ENCODE measurements at places on chromosomes 7 and 10. TPM values are rescaled to one million over a fixed set of nuclear protein-coding genes. Genes with fewer than 3 reads are reported as not detected.

DNA sequence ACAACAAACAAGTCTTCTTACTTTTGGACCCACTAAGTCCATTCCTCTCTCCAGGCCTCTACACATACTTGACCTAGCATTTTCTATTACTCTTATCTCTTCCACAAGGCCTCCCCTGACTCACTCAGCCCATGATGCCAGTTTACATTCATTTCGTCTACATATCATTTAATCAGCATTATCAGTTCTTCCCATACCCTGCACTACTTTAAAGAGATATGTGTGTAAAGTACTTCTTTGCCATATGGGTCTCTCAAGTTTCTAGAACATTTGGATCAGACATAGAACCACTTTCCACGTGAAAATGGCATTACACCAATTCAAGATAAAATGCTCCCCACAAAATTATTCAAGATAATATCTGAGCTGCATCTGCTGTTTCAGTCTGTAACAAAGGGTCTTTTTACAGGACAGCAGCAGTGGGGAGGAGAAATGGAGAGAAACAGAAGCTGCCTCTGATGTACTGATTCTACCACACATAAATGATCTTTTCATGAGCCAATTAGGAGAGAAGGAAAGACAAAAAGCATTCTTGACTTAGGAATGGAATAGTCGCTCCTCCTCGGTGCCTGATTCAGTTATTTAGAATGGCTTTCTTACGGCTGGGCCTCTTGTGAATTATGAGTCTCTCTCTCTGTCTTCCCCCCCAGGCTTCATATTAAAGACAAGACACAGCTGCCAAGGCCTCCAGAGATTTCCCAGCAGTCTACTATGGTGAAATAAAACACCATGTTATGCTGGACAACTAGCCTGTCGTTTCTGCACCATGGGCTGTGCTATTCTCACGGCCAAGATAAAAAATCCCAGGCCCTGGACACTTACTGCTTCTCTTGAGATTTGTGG is 46.9 kb upstream of the SEPTIN7 start:
- no peaks in the 10 kb centered on the region for H3K27me3 ChIP-seq
- H3K36me3 ChIP-seq = peaks cover 2% of the 10 kb centered on the region
- peaks cover 8% of the 10 kb centered on the region for H3K4me1 ChIP-seq
- no peak for DNase-seq
- no peak overlapping the region for H3K27ac ChIP-seq

GRCh38 chr10:109173937-109174336 is 749.4 kb downstream of the XPNPEP1 start:
- no peak overlapping the region for H3K27ac ChIP-seq
- no peaks in the 10 kb centered on the region for H3K27me3 ChIP-seq
- no peaks in the 10 kb centered on the region for H3K4me1 ChIP-seq
- no peaks in the 10 kb centered on the region for H3K36me3 ChIP-seq
- H3K4me3 ChIP-seq = no peak overlapping the region

- H3K27me3 ChIP-seq = peaks cover 7% of the 10 kb centered on the region
- no peak overlapping the region for H3K27ac ChIP-seq
- no peak for DNase-seq
- H3K36me3 ChIP-seq = no peaks in the 10 kb centered on the region
- H3K4me1 ChIP-seq = peaks cover 2% of the 10 kb centered on the region
Observed at GRCh38 chr10:113739031-113739430, 12.5 kb upstream of the PLEKHS1 start.

Gene AKR1C4
- not detected for total RNA-seq

Gene PODXL
- 1.1 TPM for total RNA-seq
